Nephron progenitor cell (in vitro differentiated cells): ENCODE measurements at places on chromosomes 5 and 9.

- DNase-seq, result no peak
Measured at GRCh38 chr5:139955053-139955605, 88.0 kb downstream of the NRG2 start.

- DNase-seq, result no peak
Measured at GRCh38 chr9:96487949-96488348, 38.0 kb downstream of the HABP4 start.

- no peak for DNase-seq
Measured at GRCh38 chr5:43155394-43156096, 34.8 kb downstream of the ZNF131 start.

DNA sequence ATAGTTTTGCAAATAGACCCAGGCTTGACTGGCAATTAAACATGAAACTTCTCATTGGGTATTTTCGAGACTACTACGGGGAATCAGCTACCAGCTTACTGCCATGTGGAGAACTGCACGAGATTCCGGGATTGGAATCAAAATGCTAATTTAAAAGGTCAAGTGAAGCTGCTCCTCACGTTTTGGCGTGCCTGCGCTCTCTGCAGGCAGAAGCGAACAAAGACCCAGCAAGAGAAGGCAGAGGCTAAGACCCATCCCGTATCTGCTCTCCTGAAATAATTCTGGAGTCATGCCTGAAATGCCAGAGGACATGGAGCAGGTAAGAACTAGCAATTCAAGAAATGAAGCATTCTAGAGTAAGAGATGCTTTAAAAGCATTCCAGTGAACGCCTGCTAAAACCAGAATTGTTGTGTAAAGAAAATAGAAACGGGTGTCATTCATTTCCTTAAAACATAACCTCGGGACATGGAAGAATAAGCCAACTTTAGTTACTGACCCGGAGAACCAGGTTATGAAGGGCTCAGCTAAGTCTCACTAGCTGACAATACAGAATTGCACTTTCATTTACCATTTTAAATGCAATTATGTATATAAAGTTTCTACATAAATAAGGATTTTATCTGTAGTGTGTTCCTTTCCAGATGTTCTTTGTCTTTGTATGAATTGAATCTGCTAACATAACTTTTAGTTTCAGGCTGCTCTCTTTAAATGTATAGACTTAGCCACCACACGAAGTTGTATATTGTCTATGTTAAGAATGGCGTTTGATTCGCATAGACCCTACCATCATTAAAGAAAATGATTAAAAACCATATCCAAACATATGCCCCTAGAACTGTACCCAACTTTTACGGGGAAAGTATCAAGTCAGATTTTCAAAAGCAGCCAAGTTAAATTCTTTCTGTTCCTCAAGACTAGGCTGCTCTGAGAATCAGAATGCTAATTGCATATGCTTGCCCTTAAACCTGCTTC is 2.0 kb upstream of the MAT2B start:
- DNase-seq, result peak; percentile 40

GRCh38 chr9:5263351-5264218 is 32.4 kb downstream of the INSL4 start:
- DNase-seq, result no peak

GRCh38 chr5:134738963-134739661 is 764 bp downstream of the CAMLG start:
- DNase-seq, result peak; percentile 24

- DNase-seq, result no peak
Measured at GRCh38 chr9:121286688-121286972, 18.7 kb downstream of the GSN start.

- DNase-seq, result no peak
Measured at GRCh38 chr9:110340306-110340705, 2.6 kb upstream of the TXNDC8 start.
